Stimulated activated CD4-positive, alpha-beta T cell treated with anti-CD3 and anti-CD28 coated beads, TNF-alpha, amount 100 ng/mL, for 4 hours (primary cell): ENCODE measurements at places on chromosomes 1 and 21.
A peak's percentile ranks its signal among the peaks of the same experiment; 100 is the strongest.

DNA sequence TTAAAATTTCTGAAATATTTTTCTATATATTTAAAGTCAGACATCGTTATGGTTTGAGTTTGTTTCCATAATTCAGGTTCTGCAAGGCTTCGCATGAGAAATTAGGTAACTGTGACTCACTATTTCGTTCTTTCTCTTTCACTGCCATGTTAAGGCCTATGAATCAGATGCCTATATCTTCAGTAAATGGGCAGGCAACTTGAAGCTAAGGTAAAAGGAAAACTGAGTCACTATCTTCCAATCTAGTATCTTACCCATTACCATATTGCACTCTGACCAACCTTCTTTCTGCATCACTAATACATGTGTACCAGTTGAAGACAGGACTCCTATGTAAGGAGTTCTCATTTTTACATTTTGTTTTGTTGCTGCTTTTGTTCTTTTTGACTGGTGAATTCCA, 37.8 kb downstream of the PYHIN1 start:
- DNase-seq: no peak

DNA sequence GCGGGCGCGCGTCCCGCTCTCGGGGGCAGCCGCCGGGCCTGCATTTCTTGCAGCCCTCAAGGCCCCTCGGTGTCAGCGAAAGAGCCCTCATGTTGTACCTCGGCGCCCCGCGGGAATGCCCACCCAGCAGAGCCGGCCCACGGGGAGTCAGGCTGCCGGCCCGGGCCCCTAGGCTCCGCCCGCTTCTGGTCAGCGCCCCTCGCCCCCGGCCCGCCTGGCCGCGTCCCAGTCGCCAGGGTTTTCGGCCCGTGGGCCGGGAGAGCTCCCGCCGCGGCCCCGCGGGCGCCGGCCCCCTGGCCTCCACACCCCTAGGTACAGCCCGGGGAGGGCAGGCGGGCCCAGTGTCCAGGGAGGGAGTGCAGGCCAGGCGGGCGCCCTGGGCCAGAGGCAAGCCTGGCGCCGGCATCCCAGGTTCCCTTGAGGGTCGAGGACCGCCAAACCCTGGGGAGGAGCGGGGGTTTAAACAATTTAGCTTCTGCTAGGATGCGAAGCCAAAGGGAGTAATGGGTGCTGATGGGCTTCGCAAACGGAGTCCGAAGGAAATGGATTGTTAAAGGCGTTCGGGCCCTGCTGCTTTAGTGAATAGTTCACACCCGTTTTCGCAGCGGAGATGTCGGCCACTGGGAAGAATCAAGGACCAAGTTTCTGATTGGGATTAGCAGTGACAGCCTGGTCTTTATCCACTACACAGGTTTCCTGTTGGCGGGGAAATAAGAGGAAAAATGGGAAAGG, 486 bp upstream of the KCNA3 start:
- DNase-seq: no peak

GRCh38 chr1:6517435-6517851, 26.0 kb upstream of the PLEKHG5 start:
- DNase-seq: no peak

DNA sequence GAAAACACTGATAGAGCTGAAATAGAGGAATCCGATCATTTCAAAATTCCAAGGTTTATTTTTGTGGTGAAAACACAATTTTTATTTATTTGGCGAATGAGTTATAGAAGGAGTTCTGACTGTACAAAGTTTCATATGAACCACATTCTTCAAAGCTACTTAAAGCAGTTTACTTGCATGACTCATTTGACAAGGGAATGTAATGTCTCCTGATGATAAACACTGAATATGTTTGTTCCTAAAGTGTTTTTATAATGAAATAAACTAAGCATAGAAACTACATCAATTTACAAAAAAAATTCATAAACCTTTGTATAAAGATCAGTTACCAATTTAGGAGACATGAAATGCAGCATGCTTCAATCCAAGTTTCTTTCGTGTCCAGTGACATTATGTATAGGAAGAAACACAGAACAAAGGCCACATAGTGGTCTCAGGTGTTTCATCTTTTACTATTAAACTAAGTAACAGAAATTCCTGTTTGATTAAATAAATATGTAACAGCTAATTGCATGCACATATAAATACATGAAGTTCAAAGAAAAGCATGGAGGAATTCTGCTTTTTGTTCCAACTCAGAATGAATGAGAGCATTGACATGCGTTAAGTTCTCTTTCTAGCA, 2.5 kb downstream of the PRKACB start:
- no peak for DNase-seq

DNA sequence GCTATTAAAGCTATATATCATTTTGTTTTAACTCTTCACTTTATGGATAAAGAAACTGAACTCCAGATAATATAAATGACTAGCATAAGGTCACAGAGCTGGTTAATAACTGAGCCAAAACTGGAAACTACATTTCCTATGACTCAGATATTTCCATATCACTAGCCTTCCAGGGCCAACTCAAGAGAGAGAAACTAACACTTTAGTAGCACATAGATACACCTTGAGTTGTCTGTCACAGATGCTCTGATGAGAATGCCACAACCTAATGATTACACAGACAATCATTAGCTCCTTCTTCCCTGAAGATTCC, 40.7 kb downstream of the NME7 start:
- no peak for DNase-seq

DNA sequence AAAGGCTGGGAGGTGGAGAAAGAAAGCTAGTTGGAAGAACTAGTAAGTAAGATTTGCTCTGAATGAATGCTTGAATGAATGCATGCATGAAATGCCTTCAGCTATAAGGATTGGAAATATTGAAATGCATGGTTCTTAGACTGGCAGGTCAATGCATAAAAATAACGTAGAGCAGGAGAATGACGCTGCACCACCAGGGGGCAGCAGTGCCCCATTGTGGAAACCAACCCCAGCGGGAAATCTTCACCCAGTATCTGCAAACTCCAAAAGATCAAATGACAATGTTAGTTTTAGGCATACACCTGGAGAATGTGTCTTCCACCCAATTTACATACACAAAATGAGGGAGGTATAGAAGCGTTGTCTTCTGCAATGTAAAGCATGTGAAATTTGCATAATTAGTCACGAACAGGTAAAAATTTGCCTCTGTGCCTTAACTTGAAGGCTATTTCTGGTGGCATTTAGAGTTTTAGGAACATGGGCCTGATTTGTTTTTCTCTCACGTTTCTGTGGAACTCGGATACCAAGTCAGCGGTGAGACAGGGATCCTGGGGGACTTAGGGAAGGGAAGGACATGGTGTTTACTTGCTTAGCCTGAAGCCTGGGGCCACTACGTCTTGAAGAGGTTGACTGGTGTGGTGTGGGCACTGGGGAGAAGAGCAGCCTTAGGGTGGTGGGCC, 78.6 kb downstream of the HHAT start:
- peak; percentile 69 for DNase-seq

GRCh38 chr1:1020415-1021009, 592 bp downstream of the AGRN start:
- DNase-seq: no peak

DNA sequence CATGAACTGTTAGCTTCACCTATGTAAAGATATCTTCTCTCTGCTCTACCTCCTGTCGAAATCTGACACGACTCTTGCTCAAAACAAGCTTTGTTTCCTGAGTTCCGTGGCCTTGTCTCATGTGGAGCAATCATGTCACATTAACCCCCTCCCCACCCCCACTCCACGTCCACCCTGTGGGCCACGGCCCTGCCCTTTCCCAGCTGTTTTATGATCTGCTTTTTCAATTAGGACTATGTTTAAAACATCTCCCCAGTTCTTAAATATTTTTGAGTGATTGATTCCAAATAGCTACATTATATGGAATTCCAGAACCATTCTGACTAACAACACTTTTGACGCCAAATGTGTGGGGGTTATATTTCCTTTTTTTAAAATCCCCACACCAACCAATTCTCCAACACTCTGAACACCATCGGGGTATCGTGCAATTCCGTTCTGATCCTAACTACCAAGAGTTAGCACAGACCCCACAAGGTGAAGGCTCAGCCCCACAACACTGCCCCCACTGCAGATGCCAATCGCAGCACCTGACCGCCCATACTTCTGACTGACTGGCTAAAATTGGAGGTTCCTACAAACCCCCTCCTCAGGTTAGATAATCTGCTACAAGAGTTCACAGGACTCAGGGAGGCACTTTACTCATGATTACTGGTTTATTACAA, 12.7 kb upstream of the S100A8 start:
- DNase-seq: no peak

GRCh38 chr1:224425279-224425884, 9.2 kb downstream of the WDR26 start:
- DNase-seq: no peak
